Dorsolateral prefrontal cortex (tissue), 122 donors: ENCODE measurements at places on chromosomes 1 and 21.
A peak's percentile ranks its signal among the peaks of the same experiment; 100 is the strongest.

GRCh38 chr1:221903594-221903993, 161.7 kb upstream of the DUSP10 start:
- DNase-seq, result no peak

DNA sequence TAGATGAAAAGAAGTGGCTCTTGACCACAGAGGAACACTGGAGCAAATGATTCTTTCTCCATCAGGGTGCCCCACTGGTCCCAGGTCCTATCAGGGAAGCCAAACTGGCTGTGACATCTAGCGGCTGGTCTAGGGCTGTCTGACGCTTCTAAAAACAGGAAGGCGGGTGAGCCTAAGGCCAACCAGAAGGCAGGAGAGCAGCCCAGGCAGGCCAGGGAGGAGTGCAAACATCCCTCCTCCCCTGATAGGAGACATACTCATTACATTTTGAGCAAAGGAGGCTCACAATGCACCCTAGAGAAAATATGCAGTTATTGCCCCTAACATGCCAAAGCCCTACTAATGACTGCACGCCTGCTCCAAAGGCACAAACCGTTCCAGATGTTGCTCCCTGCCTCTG, 10.4 kb upstream of the FOXE3 start:
- DNase-seq, result no peak

DNA sequence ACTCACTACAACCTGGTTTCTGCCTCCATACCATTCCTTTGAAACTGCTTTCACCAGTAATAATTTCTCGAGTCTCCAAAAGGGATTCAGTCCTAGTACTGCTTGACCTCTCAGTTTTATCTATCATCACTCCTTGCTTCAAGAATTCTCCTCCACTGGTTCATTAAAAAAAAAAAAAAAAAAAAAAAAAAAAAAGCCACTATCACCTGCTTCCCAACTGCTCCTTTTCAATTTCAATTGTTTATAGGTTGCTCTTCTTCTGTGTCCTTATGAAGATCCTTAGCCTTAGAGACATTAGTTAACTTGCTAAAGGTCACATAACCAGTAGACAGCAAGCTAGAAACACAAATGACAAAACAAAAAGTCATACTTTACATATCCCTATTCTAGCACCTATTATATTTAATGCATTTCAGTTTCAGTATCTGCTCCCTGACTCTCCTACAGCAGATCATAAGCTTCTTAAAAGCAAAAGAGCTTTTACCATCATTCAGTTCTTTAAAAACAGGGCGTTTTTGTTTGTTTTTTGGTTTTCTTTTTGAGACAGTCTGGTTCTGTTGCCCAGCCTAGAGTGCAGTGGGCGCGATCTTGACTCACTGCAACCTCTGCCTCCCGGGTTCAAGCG, 7.1 kb downstream of the NRDC start:
- no peak for DNase-seq

- DNase-seq, result no peak
These were observed 391 bp downstream of the IFT25 start for GRCh38 chr1:53945183-53945432.

DNA sequence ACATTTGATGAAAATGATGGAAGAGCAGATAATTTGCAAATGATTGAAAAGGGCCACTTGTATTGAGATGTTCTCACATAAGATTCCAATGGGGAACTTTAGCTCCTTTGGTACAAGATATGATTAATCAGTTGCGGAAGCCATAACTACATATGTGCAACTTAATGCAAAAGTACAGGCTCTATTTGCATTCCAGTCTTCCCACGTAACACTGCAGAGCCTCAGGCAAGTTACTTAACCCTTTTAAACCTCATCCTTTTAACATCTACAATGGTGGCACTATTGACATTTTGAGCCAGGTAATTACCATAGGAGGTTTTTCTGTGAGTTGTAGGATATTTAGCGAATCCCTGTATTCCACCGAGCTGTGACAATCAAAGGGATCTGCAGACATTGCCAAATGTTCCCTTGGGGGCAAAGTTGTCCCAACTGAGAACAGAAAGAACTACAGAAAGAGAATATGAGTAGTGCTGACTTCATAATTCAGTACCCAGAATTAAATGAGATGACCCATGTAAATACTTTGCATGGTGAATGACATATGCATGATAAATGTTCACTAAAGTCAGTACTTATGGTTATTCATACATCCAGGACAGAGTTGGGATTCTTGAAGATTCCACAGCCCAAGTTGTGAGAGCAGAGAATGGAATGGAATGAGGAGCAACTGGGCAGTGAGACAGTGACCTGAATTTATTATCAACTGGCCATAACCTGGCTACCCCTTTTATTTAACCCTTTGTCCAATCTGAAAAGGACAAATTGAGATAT, 62.6 kb downstream of the SPAG17 start:
- DNase-seq, result no peak

DNA sequence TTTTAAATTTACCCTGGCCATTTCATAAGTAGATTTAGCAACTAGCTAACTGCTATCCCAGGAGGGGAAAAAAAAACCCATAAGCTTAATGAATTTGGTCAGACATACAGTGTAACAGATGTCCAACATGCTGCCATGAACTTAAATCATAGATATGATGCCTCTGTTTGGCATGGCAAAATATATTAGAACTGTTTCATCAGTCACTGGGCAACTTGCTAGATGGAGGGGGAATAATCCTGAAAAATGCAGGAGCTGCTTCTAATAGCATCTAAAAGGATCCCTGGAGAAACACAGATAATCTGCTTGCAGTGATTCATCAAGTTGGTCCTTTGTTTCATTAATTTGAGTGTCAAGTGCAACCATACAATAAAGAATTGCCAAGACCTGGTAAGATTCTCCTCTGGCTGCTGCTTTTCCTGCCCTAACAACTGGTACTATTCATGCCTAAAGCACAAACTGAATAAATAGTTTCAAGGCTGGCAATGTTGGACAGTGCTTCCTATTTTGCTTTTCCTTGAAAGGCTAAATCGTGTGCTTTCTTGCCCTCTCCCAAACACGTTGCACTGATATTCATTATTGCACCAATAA, 1.5 kb upstream of the ST6GALNAC5 start:
- DNase-seq, result no peak

DNA sequence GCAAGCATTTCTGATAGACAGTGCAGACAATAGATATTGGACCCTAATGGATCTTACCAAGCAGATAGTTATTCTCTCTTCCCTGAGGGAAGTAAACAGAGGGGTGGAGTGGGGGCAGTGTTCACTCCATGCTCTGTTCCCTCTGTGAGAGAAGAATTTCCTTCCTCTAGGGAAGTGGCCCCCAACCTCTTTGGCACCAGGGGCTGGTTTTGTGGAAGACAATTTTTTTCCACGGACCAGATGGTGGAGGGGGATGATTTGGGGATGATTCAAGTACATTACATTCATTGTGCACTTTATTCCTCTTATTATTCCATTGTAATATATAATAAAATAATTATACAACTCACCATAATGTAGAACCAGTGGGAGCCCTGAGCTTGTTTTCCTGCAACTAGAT, 459.9 kb downstream of the ADGRL2 start:
- DNase-seq, result no peak

- DNase-seq, result no peak
These were observed 25.0 kb upstream of the DISP3 start for GRCh38 chr1:11453742-11454491.

- DNase-seq, result no peak
These were observed 3.1 kb downstream of the CHD1L start for GRCh38 chr1:147245586-147246021.

DNA sequence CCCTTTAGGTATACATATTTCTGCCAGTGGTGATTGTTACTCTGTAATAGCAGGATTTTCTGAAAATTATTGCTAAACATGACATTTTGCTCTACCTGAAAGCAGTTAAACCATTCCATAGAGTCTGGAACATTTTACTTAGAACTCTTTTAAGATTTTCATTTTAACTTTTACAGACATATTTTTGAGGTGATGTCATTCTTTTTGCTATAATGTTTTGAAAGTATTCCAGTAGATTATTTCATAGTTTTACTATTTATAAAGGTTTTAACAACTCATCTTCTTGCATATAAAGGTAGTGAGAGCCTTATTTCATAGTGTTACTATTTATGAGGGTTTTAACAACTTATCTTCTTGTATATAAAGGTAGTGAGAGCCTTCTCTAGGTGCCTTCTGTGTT, 42.9 kb downstream of the PTBP2 start:
- no peak for DNase-seq

- no peak for DNase-seq
These were observed 702.8 kb downstream of the PTPRU start for GRCh38 chr1:29939079-29939478.

- DNase-seq, result no peak
These were observed 26.4 kb upstream of the EYA3 start for GRCh38 chr1:28114844-28115243.

GRCh38 chr1:31707711-31708110, 3.9 kb upstream of the COL16A1 start:
- no peak for DNase-seq

- peak; percentile 81 for DNase-seq
These were observed at the start of gene GPR137B for GRCh38 chr1:236142253-236143103. TSS of gene GPR137B (plus strand) at chr1:236142539. CDS start at chr1:236142623, 84 bp downstream.

DNA sequence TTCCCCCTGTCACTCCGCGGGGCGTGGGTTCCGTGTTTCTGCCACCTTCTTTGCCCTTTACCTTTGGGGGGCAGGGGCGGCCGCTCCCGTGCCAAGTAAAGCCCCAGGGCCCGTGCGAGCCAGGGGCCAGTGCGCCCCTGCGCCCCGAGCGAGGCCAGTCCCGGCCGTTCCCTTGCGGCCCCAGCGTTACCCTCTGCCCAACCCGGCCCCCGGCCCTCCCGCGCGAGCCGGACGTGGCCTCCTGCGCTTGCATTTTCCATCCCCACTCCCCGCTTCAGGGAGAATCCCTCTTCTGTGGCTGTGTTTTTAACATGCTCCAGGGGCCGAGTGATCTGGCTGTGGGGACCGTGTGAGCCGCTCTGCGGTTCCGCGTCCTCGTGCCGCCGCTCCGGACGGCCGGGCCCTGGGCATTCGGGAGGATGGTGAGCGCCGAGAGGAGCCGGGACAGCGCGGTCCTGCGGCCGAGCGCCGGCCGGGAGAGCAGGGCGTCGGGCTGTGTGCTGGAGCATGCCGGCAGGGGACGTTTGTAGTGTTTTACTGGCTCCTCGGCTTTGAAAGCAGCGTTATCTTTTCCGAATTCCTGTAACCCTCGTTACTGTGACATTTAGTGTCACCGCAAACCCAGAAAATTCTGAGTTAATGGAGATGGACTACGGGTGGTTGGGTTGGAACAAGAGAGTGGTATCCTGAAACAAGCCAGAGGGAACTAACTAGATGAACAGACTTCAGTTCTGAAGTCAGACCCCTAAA, 1.0 kb downstream of the GALNT2 start:
- DNase-seq, result no peak

DNA sequence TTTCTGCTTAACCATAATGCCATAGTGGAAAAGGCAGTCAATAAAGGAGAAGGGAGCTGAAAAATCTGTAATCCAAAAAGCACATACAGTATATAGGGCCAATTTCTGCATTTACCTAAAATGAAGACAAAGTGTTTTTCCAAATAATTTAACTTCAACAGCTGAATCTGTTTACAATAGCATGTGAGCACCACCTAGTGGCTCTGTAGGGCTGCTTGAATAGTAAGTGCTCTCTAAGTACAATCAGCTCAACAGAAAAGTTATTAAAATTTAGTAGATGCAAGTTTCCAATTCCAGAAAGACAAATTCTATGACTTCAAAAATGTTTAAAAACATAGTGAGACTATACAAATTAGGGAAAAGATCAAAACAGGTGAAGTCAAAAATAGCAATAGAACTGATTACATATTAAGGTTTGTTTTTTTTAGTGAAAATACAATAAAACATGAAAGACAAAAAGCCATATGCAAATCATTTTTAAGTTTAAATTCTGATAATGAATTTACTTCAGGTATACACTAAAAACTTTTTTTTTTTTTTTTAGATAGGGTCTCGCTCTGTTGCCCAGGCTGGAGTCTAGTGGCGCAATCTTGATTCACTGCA, 220.0 kb downstream of the SETD4 start:
- DNase-seq, result peak; percentile 13

- DNase-seq, result no peak
These were observed 73.6 kb upstream of the SLC25A33 start for GRCh38 chr1:9465640-9466039.

DNA sequence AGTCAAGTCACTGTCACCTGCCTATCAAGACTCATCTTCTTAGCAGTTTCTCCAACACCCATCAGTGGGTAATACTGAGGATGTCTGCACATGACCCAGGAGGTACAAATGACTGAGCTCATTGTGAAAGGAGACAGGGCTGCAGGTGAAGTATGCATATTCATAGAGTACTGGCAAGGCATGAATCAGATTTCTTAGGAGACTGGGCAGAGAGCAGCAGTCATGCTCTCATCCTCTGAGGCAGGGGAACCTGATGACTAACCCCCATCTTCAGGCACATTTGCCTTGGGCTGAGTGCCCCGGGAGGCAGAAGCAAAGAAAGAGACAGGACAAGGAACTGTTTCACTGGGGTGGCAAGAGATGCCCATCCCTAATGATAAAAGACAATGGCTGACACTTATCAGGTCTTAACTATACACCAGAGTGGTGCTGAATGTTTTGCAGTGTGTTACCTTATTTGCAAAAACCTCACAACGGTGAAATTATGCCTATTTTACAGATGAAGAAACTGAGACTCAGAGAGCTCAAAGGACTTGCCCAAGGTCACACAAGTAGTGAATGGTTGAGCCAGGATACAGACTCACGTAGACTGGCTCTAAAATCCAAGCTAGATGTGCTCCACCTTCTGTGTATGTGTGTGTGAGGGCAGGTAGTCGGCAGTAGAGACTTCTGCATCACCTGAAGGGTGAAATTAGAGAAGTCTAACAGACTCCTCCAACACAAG, 9.2 kb upstream of the GRHL3 start:
- no peak for DNase-seq
